Stimulated activated CD8-positive, alpha-beta memory T cell treated with anti-CD3 and anti-CD28 coated beads, Interleukin-4, amount 100 ng/mL, for 1 hour (primary cell): ENCODE measurements at places on chromosomes 1 and 21.

DNA sequence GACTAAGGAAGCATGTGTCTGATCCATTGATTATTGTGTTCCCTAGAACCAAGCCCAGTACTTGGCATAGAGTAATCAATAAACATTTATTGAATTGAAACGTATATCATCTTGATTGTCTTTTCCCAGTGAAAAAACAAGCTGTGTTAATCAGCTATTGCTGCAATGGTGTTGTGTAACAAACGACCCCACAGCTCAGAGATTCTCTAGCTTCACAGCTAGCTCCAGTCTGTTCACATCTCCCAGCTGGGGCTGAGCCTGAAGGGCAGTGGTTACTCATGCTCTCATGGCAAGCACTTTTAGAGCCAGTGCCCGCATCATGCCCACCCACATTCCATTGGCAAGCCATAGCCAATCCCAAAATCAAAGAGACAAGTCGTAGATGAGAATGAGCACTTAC, 237.4 kb upstream of the RAB4A start:
- no peak for DNase-seq

- no peak for DNase-seq
These were observed 1.6 kb upstream of the AGT start for GRCh38 chr1:230715510-230715909.

GRCh38 chr21:24671901-24672300, 935.4 kb downstream of the MRPL39 start:
- no peak for DNase-seq

GRCh38 chr1:31732751-31733289, 29.0 kb upstream of the COL16A1 start:
- no peak for DNase-seq

DNA sequence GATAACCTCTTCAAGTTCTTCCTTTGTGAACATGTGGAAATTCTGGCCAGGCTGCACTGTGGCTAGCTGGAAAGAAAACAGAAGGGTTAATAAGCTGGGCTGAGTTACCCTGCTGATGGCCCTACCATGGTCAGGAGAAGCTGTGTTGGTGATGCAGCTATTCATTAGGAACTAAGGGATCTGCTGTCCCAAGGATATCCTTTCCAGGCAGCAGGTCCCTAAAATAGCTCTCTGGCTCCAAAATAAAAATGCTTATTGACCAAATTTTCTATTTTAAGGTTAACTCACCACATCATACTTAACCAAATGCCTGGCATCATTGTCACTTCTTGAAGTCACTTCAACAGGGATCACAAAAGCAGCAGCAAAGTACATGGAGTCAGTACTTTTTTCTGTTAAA, 4.3 kb upstream of the SORT1 start:
- DNase-seq: no peak

DNA sequence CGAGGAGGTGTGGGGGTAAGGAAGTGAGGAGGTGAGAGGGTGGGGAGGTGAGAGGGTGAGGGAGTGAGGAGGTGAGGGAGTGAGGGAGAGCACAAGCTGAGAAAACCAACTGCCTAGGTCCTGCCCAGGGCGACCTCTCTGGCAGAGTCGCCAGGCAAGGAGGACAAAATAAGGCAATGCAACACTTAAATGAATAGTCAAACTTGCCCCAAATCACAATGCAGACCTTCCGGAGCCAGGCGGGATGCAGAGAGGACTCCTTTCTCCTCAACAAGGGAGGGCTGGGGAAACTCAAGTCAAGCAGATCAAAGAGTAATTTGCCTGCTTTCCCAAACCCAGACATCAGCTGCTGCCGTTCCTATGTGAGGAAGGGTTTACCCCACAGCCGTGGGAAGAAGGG, 86.0 kb downstream of the CCDC185 start:
- DNase-seq: no peak

DNA sequence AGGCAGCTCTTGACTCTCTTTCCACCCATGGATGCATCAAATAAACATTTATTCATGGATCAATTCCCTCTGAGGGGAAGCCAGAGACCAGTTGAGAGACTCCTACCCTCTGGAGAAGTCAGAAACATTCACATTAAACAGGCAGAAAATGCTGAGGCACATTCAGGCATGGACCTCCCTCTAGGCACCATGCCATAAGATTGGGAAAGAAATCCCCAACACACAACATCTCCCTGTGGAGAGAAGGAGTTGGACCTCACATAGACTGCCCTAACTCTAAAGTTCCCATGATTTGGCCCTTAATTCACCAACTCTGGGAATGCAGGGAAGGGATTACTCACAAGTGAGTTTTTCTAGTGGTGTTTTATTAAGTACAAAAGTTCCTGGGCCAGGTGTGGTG, 415.3 kb upstream of the C1orf87 start:
- no peak for DNase-seq

GRCh38 chr1:67879485-67879884, 46.2 kb upstream of the GNG12 start:
- DNase-seq: no peak

- no peak for DNase-seq
These were observed 10.3 kb upstream of the LUZP1 start for GRCh38 chr1:23178950-23179349.

DNA sequence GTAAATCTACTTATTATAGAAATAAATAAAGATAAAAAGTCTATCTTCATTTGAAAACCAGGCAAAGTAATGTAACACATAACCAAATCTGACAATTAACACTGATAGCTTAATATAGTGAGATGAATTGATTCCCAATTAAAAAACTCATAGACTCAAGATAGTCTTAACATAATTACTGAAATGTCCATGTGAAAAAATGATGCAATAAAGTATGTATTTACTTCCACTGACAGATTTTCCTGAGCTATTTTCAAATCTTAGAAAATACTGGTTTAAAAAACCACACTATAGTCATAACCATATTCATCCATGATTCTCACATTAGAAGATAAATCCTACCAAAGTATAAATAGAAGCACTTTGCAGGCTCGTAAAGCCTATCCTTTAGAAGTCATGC, 9.6 kb upstream of the DONSON start:
- no peak for DNase-seq

DNA sequence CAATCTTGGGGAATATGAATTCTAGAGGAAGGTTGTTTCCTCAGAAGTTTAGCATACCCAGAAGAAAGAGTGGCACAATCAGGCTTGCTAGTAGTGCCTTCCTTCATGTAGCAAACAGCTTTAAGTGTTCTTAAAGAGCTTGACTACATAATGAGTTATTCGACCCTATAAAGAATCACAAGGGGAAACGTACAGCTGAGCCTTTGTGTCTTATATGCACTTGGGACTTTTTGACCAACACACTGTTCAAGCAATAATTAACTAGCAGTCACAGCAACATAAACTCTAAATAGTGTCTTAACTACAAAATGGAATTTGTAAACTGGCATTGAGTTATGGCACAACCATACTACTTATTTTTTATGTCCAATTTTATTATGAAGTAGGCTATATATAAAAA, 86.1 kb downstream of the TTLL7 start:
- DNase-seq: no peak

DNA sequence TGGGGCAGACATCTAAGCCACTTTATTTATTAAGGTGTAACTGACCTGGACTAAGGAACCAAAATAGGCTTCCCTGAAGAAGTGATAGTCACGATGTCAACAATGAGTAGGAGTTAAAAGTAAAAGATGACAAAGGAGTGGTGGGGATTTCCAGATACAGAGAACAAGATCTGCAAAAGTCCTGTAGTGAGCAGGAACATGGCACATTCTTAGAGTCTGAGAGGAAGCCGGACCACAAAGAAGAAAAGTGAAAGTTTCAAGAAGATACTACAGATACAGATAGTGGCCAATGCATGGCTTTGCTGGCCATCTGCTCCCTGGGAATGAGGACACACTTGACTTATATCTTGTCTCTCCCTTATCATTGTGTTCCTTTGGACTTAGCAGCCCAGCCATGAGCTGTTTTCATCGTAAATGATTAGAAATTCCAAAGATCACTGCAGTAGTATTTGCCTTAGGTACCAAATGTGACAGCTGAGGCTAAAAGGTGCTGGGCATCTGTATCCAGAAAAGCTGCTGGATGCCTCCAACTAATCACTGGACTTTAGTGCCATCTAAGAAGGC, 302.4 kb upstream of the NR5A2 start:
- no peak for DNase-seq

DNA sequence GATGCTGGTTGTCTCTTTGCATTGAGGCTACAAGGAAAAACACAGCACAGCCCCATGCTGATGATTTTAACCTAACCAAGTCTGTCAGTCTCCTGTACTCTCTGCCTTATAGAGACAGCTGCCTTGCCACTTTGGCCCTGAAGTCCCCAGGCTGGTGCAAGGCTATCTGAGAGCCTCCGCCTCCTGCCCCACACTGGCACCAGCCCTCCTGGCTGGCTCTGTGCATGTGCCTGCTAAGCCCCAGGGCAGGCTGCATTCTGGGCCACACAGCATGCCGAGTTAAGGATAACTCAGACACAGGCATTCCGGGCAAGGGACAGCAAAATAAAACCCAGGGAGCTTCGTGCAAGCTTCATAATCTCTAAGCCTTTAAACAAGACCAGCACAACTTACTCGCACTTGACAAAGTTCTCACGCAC, 910 bp downstream of the RUNX1 start:
- no peak for DNase-seq

DNA sequence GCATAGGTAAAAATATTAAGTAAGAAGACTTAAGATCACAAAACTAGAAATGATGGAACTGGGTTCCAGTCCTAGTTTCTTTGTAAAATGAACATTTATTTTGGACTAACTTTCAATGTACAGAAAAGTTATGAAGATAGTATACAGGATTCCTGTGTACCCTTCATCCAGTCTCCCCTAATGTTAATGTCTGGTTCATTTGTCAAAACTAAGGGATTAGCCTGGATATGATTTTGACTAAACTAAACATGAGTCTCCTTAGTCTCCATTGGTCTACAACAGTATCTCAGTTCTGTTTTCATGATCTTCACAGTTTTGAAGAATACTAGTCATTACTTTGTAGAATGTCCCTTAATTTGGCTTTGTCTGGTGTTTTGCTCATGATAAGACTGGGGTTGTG, 54.5 kb downstream of the UBE4B start:
- no peak for DNase-seq

GRCh38 chr1:79797487-79797886, 791.0 kb upstream of the ADGRL4 start:
- DNase-seq: no peak

DNA sequence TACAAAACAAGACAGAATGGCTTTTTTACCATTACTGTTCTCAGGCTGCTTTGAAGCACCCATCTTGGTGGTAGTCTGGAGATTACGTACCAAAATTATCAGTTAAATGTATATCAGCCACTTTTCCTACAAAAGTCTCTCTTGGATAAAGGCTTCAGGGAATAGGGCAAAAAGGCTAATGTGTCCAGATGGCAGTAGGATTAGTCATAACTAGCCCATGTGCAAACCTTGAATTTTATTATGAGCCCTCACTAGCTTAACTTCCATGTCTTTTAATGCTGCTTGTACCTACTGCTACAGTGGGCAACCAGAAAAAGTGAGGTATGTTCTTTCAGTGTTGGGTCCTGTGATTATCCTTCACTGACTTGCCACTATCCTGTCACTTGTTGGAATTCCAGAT, 51.0 kb downstream of the PLPPR4 start:
- DNase-seq: no peak

GRCh38 chr1:236128646-236129178, 13.6 kb upstream of the GPR137B start:
- no peak for DNase-seq
